Pulmonary artery endothelial cell (primary cell): ENCODE measurements at places on chromosomes 7 and 10. TPM values are rescaled to one million over a fixed set of nuclear protein-coding genes. Genes with fewer than 3 reads are reported as not detected.

Gene NPC1L1
- not detected in 2 replicates for total RNA-seq

Gene ALOX5
- total RNA-seq, result 0.18 and 0.40 TPM in 2 replicates

Gene HKDC1
- total RNA-seq, result 0.07 TPM in 1 of 2 replicates, not detected in the other

Gene LEP
- not detected in 2 replicates for total RNA-seq

Gene HOXA9
- 0.13 and 0.18 TPM in 2 replicates for total RNA-seq

Gene WAC
- 45.6 and 64.4 TPM in 2 replicates for total RNA-seq

DNA sequence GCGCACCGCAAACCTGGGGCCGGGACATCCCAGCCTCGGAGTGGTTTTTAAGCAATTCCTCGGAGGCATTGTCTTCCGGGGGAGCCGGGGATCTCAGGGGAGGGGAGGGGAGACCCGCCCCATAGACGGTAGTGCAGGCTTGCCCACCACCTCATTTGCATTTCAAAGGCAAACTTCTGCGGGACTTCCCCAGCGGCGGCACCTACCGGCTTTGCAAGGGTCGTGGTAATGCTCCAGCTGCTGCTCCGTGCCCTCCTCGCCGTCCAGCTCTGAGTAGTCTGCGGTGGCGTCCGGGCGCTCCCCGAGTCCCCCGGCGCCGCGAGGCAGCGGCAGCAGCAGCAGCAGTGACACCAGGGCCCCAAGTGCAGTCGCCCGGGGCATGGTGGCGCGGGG lies 425 bp downstream of the TLL2 start:
- no peak for DNase-seq

- no peak for DNase-seq
These were observed 21.5 kb upstream of the GRIFIN start for GRCh38 chr7:2497500-2498336.

- no peak for DNase-seq
These were observed 198.7 kb downstream of the AHR start for GRCh38 chr7:17497136-17497535.

GRCh38 chr10:102583435-102584417 lies 60.6 kb upstream of the TRIM8 start:
- DNase-seq, result peak; percentile 71

- DNase-seq, result no peak
These were observed 717.8 kb downstream of the SORCS3 start for GRCh38 chr10:105358911-105359310.

- DNase-seq, result peak; percentile 90
These were observed 14.4 kb downstream of the TAS2R41 start for GRCh38 chr7:143492043-143492471.

DNA sequence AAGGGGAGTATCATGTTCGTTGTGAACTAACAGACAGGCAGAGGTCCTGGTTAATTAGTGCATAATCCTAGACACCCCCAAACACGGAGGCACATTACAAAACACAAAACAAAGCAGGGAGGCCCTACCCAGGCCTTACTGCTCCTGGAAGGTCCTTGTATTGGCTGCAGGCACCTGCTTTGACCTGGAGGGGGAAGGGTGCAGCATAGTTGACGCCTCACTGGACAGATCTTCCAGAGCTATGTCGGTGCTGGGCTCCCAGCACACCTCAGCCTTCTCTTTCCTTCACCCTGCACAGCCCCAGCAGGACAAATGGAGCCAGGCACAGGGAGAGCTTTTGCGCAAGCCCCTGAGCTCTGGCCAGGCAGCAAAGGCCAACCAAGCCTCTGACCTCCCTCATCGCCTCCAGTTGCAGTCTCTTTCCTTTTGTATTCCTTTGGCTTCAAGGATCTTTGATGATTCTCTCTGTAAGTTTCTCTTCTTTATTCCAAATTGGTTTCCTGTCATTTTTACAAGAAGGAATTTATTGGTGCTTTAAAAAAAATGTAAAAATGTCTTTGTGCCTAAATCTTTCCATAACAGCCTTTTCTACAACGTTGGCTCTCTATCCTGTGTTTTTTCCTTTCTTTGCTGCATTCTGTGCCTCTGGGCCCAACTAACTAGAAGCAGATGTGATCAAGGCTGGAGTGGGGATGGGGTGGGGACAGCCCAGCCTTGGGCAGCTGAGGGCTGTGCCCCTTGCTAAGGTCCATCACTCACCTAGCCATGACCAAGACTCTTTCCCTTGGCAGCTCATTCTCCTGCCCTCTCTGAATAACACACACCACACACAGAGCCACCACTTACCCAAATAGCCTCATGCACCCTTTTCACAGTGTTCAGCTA lies 317.1 kb upstream of the NPVF start:
- DNase-seq, result no peak

GRCh38 chr7:19202599-19202998 lies 57.4 kb upstream of the FERD3L start:
- no peak for DNase-seq

DNA sequence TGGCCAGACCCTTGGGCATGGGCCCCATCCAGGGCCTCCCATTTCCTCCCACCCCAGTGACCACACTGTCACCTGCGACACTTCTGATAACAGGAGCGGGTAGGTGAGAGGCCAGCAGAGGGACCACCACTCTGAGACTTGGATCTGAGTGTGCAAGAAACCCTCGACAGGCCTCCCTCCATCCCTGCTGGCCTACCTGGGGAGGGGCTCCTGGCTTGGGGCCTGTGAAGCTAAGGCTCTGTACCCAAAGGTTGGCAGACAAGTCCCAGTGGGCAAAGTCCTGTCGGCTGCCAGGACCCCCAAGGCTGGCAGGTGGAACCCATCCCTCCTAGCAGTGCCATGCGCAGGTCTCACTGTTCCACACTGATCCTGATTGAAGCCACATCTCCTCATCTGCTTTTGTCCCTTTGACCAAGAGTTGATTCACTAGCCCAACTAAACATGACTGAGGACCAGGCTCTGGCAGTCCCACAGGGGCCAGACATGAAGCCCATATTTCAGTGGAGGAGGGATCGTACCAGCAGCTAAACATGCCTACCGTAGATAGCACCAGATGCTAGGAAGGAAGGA lies 1.2 kb upstream of the PGAM2 start:
- DNase-seq, result no peak

DNA sequence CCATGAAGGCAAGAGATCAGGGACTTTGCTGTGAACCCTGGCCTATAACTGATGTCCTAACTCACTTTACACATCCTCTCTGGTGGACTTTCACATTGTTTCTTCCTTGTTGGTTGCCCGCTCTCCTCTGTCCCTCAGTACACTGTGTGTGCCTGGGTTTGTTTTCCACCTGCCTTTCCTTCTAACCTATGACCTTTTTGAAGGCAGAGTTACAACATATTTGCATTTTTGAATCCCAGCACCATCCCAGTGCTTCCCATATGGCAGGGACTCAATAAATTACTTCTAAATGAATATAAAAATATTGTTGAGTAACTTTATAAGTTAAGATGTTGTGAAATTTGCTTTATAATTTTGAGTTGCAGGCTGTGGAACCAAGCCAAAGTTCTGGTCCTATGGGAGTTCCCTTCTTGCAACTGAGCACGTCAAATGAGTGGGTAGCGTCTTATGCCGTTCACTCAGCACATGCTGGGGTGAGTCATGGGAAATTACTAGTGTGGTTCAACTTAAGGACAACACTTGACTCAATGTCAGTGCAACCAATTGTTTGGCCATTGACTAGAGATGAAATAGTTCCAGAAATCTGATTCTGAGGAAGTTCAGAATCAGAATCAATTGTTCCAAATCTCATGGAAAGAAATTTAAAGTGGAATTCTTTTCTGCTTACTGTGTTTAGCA lies 250.9 kb downstream of the TWIST1 start:
- DNase-seq, result peak; percentile 97

- no peak for DNase-seq
These were observed 96.8 kb downstream of the PPP1R3C start for GRCh38 chr10:91536111-91536510.

GRCh38 chr7:2621948-2622640 lies 9.7 kb upstream of the TTYH3 start:
- DNase-seq, result no peak
